Hematopoietic multipotent progenitor cell treated with erythropoietin and hydrocortisone succinate and interleukin-3 and kit ligand, for 17 days (in vitro differentiated cells): ENCODE measurements at places on chromosomes 3 and 15.

- DNase-seq: no peak
These were observed 25.1 kb upstream of the CPNE9 start for GRCh38 chr3:9678493-9678892.

- no peak for DNase-seq
These were observed 55.3 kb downstream of the CCDC33 start for GRCh38 chr15:74291101-74292071.

DNA sequence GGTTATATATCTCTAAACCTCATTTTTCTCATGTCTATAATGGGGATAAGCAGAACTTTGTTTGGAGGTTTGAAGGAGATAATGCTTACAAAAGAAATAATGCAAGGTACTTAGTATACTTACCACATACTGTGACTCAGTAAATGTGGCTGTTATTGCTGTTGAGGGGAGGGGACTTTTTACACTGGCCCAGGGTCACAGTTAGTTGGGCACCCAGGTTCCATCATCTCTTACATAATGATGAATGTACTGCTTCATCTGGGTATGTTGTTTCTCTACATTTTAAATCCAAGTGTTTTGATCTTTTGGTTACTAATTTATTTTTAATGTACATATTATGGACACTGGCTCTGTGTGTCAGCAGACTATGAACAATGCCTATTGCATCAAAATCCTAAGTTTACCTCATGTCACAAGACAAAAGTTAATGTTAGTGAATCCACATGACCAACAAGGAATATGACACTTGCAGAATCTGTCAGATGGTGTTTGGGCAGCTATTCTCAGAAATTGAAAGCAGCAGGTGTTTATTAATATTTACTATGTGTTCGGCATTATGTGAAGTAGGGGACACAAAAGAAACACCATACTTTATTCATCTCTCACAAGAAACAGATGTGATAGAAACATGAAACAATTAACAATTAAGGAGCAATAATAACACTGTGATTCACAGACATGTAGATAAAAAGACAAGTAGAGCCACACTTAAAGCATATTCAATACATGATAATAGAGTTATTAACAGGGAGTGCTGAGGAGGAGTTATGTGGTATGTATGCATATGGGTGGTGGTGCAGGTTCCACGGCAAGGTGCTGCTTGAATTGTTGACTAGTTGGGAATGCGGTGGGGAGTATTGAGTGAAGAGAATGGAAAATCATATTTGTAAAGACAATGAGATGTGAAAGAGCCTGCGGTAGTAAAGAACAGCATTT, 109.7 kb downstream of the GALK2 start:
- no peak for DNase-seq

DNA sequence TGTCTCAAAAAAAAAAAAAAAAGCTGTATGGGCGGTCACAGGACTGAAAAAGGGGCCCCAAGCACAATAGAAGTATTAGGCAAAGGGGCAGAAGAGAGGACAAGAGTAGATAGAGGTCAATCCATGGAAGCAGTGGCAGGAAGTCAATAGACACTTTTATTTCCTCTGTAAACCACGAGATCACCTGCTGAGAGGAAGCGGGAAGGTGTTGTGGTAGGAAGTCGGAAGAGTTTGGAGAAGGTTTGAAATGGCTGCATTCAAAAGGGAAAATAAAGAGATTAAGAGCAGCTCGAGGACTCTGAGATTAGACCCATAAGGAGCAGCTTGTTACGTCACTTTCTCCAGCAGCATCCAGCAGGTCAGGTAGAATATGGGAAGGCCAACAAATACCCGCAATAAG, 14.2 kb upstream of the ZNF148 start:
- no peak for DNase-seq

DNA sequence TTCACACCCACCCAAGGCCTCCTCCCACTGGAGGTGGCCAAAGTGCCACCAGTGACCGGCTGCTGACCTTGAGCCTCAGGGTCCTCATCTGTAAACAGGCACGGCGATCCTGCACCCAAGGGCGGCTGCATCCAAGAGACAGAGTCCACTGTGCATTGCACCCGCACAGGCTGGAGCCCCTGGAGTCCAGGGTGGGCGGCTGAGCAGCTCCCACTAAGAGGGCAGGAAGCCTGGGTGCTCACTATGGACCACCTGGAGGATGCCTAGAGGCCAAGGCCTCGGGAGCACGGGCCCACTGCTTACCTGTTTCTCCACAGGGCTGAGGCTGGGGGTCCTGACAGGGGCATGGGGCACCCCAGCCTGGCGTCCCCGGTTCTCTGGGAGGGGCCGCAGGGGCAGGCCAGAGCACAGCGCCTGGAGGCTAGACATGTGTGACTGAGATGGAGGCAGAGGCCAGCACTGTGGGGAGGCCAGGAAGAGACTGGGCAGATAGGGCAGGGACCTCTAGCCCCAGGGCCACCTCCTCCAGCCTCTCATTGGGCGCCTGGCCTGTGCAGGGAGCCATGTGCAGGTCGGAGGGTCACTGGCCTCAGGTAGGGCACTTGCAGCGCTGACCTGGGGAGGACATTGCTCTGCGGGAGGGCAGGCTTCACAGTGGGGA, at the start of gene UROC1:
UROC1 (minus strand) TSS at position 483 of the 661 bp plus-strand sequence; CDS start at position 429, 54 bp downstream.
- no peak for DNase-seq

DNA sequence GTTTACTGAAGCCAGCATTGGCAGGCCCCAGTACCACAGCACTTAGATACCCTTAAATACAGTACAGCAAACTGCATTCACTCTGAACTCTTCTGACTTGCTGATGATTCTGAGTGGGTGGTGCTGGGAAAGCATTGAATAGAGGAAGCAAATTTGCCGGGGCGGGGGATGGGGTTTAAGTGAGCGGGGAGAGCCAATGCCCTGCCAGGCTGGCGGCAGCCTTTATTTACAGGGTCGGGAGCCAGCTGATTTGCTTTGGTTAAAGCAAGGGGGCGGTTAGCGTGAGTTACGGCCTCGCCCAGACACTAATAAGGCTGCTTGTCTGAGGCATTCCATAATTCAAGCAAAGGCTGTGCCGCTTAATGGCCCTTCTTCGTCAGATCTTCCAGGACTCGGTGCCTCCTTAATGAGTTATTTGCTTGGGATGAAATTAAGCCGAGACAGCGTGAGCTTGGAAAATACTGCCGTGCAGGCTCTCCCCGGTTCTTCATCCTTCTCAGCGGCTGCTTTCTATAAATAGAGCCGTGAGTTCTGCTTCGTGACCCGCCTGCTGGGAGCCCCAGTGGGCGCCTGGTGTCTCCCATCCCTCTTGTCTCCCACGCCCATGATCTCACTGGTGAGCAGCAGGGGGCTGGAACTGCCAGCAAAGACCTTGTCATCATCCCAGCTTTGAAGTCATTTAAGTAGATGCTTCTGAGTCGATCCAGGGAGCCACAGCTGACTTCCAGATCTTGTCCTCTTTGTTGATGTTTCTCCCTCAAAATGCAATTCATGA, 25.8 kb downstream of the SPSB4 start:
- DNase-seq: no peak

DNA sequence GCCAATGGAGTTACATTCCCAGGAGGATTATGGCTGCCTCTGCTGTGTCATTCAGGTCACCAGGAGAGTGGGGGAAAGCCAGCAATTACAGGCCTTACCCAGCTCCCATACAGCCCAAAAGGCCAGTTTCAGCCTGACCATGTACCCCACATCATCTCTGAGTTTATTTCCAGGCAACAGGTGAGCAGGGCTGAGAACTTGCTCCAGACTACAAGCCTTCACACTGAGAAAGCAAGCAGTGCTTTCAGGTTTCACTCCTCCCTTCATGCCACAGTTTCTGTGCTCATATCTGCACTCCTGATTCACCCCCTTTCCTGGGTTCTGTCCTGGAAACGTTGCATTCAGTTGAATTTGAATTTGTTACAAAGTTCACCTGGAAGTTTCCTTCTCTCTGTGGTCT, 68.1 kb upstream of the ABI3BP start:
- DNase-seq: no peak
